ENCODE measurements at places on chromosomes 13 and 19.

DNA sequence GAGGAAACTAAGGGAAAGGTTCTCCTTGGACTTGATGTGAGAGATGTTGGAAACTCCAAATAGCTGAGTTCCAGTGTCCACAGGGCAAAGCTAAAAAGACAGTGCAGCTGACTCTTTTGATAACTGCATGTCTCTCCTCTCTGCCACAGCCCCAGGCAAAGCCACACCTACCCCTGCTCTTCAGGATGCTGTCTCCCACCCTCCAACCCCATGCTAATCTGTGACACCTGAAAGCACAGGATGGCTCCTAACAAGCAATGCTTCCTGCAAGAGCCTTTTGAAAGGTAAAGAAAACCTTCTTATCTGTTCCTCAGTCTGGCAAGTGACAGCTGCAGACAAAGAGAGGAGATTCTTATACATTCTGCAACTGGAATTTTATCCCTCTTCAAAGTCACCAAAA, 14.5 kb downstream of the SLC46A3 start:
- DNase-seq: no peak

- no peak for DNase-seq
These were observed 82.4 kb upstream of the STARD13 start for GRCh38 chr13:33367926-33368325.

DNA sequence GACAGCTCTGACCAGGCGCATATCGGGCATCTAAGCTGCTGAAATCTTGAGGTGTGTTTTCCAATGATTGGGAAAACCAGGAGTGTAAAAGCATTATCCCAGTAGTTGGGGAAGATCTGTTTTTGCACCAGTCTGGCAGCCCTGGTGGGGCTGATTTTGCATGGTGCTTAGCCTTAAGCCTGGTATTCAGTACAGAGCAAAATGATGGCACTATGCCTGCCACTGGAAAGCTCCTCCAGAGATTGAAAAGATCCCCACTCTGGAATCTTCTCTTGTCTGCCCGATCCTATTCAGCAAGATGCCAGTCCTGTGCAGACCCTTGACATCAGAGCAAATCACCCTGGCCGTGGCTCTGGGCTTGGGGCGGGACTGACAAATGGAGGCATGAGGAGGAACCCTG, 44.7 kb upstream of the SIAH3 start:
- no peak for DNase-seq

DNA sequence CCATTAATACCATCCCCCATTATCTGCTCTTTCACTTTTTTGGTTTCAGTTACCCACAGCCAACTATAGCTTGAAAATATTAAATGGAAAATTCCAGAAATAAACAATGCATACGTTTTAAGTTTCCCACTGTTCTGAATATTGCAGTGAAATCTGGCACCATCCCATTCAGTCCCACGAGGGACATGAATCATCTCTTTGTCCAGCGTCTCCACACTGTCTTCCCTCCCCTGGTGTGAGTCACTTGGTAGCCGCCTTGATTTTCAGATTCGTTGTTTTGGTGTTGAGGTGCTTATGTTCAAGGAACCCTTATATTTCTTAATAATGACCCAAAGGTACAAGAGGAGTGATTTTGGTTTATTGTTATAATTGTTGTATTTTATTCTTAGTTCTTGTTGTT, 246.1 kb downstream of the DCT start:
- no peak for DNase-seq

DNA sequence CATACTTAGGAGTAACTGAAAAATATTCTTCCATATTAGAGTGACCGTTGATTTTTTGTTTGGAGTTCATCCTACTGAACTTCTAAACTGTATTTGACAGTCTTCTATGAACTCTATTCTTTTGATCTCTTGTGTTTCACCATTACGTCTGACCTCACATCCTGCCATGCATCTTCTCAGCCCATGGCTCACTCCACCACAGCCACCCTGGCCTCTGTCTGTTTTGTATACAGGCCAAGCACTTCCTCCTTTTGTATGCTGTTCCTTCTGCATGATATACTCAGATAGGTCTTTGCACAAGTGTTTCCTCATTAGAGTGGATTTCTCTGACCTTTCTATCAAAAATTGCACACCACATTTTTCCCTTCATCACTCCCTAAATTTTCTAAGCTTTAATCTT, 119.9 kb downstream of the MAB21L1 start:
- no peak for DNase-seq

- peak; percentile 68 for DNase-seq
These were observed 43.2 kb downstream of the MLLT1 start for GRCh38 chr19:6236310-6237291.

GRCh38 chr13:101552286-101552685, 99.8 kb downstream of the ITGBL1 start:
- DNase-seq: no peak

GRCh38 chr13:100106005-100106404, 17.1 kb downstream of the PCCA start:
- DNase-seq: no peak

GRCh38 chr19:37991176-37991835, 84.3 kb downstream of the SIPA1L3 start:
- no peak for DNase-seq

DNA sequence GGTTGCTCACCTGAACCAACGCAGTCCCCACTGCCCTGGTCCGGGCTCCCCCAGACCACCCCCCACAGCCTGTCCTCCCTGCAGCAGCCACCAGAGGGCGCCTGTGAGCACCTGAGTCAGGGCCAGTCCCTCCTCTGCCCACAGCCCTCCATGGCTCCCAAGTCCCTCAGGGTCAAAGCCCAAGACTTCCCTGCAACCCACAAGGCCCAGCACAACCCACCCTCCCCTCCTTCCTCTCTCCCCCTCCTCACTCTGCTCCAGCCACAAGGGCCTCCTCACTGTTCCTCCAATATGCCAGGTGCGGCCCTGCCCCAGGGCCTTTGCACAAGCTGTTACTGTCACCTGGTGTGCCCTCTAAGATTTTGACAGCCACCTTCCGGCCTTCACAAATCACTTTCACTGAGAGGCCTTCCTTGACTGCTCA, 10.9 kb downstream of the GNA15 start:
- peak; percentile 81 for DNase-seq

DNA sequence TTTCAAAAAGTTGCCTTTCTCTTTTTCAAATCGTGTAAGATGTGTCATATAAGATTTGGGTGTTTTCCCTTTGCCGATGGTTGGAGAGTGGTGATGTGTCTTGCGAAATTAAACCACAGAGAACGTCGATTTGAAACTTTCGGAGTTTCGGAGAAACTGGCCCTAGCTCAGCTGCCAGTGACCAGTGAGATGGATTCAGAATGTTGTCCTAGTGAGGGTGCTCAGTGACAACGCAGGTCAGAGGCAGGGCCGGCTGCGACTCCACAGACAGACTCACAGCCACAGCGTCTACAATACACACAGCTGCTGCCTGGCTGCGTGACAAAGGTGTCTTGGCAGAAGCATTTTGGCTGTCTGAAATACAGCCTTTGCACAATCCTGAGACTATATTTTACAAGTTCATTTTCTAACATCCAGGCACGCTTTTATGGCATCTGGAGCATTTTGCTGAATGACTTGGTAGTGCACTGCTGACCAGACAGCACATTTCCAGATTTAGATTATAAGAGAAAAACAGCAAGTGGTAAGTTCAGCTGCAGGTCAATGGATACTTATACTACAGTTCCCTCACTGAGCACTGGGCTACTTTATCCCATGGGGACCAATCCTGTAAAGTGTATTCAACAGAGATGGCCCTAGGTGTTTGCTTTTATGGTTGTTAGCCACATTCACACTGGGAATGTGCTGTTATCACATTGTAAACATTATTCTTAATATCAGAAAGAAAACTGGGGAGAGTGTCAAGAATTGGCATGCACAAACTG, 207.5 kb downstream of the KCNRG start:
- DNase-seq: peak; percentile 91

GRCh38 chr13:30094015-30094414, 213.3 kb downstream of the KATNAL1 start:
- no peak for DNase-seq

All from Right ventricle myocardium inferior (tissue), 1 donor.